Left lobe of liver (tissue), 2 donors: ENCODE measurements at places on chromosomes 1 and 21.
A peak's percentile ranks its signal among the peaks of the same experiment; 100 is the strongest.

GRCh38 chr21:16082038-16082816, 352.4 kb downstream of the USP25 start:
- DNase-seq = no peak

GRCh38 chr1:166354406-166354805, 187.6 kb upstream of the FAM78B start:
- DNase-seq = no peak

- DNase-seq = peak; percentile 50
Measured at GRCh38 chr1:224513383-224513782, 78.8 kb upstream of the WDR26 start.

- no peak for DNase-seq
Measured at GRCh38 chr1:153262462-153263157, 3.1 kb downstream of the LORICRIN start.

DNA sequence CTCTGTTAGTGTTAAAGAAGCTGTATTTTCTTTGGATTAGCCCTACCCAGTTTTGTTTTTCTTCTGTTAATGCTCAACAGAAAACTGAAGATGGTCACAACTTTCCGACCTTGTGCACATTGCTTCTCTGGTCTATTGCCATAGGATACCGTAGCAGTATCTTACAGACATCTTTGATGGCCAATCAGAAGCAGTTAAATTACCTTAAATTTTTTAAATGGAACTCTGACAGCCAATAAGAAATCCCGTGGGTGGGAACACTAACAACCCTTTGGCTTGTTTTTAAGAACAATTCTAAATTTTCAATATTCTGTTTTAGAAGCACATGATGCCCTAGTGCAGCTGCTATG, 17.2 kb downstream of the NFYC start:
- no peak for DNase-seq

- DNase-seq = no peak
Measured at GRCh38 chr1:159802111-159802510, at the start of gene FCRL6. TSS of gene FCRL6 (plus strand) at chr1:159802360. CDS start at chr1:159802425, 65 bp downstream.

GRCh38 chr1:60740154-60740553, 342.2 kb upstream of the NFIA start:
- no peak for DNase-seq

- DNase-seq = no peak
Measured at GRCh38 chr1:22626237-22627157, 9.9 kb upstream of the C1QA start.

GRCh38 chr1:219350172-219350931, 176.7 kb downstream of the LYPLAL1 start:
- no peak for DNase-seq

GRCh38 chr1:154557939-154558719, at the start of gene UBE2Q1:
TSS of gene UBE2Q1 (minus strand) at chr1:154558662. CDS start at chr1:154558553, 109 bp downstream.
- peak; percentile 63 for DNase-seq

- DNase-seq = no peak
Measured at GRCh38 chr21:14833666-14834351, 231.0 kb downstream of the NRIP1 start.

DNA sequence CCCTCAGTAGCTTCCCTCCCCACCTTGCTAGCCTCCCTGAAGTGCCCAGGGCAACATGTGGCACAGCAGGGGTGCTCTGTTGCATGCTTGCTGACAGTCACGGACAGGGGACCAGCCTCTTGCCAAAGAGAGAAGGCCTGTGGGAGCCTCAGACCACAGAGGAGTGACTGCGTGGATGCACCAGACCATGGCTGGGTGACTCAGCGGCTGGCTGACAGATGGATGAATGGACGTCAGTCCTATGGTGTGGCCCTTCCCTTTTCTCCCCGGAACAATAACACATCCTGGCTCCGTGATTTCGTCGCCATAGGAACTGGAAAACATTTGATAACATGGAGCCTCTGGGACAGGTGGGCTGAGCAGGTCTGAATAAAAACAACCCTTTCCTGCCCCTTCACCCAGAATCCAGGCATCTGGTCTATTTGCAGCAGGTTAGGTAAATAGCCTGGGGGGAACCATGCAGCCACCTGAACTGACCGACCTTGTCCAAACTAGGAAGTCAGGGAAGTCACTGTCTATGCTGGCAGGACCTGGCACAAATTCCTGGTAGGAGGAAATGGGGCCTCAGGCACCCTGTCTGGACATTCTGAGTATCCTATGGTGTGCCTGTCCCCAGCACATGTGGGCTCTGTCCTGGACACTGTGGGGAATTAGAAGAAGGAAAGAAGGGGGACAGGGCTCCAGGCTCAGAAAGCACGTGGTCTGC, 53.3 kb downstream of the NENF start:
- DNase-seq = no peak

- DNase-seq = no peak
Measured at GRCh38 chr1:245698860-245699259, 544.1 kb downstream of the KIF26B start.

DNA sequence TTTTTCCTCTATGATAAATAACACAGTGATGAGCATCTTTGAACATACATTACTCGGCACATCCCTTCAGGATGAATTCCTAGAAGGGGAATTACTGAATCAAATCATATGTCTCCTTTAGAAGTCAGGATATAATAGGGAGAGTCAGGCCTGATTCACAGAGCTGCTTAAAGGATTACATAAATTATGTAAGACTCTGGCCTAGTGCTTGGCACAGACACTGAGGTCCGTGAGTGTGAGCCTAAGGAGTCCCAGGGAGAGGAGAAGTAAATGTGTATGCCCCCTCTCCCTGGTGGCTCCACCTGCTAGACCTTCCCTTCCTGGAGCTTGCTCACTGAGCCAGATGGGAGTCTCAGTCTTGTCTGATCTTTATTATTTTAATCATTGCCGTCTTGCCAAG, 8.6 kb upstream of the FOXE3 start:
- no peak for DNase-seq

GRCh38 chr1:113859478-113860175, 11.9 kb downstream of the PTPN22 start:
- DNase-seq = no peak

DNA sequence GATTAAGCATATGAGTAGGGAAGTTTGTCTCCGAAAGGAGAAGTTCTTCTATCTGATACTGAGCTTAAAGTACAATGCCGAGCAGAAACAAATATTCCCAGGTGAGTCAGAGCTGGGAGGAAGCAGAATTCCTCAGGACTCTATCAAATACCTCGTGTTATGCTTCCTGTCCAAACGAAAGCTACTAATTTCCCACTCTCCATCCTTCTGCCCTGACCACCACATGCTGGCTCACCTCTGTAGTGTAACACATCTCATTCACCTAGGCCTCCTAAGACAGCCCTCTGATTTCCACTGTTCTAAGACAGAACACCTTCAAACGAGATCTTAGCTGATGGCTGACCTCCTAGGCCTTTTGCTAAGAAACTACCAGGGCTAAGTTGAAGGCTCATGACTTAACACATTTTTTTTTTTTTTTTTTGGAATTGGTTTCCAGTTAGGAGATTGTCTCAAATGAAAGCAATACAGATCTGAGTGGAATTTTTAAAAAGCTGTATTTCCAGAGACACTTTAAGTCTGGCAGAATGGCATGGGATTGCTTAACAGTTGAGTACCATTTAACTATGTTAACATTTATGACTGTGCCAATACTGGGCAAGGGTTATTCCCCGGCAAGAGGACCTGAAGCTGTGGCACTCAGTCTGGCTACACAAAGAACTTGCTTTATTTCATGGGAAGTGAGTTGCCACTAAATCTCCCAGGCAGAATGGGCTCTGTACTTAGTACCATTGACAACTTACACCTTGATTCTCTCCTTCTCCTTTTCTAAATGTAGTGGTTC, 583.4 kb downstream of the DPYD start:
- peak; percentile 53 for DNase-seq

DNA sequence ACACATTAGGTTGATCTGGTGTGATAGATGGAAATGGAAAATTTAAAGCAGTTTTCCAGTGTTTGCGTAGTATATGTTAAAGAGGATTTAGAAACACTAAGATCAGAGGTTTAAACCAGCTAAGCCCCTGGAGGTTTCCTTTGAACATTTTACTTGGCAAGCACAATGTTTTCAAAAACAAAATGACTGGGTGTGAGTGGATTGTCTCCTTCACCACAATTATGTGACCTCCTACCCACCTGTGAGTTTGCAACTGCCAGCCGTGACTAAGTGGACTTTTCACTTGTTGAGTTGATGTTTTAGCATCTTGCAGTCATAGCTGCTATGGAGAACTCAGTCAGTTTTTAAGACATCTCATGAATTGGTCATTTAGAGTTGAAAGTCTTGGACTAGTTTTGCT, 4.7 kb downstream of the CCDC190 start:
- no peak for DNase-seq

- DNase-seq = no peak
Measured at GRCh38 chr21:46371204-46372013, 47.5 kb downstream of the PCNT start.

DNA sequence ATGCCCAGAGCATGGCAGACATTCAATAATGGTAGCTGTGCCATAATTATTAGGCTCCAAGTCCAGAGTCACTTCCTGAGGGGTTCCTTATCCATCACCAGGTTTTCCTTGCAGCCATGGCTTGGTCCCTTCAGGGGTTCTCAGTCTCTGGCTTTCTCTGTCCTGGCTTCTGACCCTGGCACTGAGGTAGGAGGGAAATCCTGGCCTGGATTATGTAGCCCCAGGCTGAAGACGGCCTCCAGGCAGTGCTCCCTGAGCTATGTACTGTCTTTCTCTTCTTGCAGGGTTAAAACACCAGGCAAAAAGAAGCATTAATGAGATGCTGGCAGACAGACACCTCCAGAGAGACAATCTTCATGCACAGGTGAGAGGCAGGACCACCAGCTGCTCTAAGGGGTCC, 9.5 kb upstream of the PADI3 start:
- DNase-seq = no peak

DNA sequence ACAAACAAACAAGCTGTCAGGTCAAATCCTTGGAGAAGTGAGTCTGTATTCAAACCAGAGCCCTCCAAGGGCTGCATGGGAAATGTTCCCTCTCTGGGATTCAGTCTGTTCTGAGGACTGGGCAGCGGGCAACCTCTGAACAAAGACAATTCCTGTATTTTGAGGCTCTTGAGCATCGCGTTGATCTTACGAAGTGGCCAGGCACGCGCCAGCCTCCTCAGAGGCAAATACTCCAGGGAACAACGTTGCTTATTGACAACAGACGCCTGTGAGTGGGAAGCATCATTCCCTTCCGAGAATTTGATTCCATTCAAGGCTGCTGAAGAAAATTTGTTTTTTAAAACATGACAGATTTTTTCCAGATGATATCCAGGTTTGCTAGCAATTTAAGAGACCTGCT, 20.0 kb upstream of the TACSTD2 start:
- DNase-seq = no peak

DNA sequence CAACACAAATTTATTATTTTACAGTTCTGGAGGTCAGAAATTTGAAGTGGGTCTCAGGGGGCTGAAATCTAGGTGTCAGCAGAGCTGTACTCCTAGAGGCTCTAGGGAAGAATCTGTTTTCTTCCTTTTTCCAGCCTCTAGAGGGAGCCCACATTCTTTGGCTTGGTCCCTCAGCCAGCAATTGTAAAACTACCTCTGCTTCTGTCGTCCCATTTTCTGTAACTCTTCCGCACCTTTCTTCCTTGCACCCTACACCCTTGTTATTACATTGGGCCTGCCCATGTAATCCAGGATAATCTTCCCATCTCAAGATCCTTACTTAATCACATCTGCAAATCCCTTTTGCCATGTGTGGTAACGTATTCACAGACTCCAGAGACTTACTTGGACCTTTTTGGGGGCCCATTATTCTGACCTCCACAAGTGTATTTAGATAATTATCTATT, 24.8 kb upstream of the THEM4 start:
- no peak for DNase-seq

- DNase-seq = no peak
Measured at GRCh38 chr1:8211883-8212579, 105.9 kb upstream of the SLC45A1 start.

- DNase-seq = no peak
Measured at GRCh38 chr21:33024201-33025103, 1.3 kb upstream of the OLIG2 start.

- DNase-seq = no peak
Measured at GRCh38 chr1:209008586-209008985, 574.9 kb upstream of the CAMK1G start.
